ENCODE measurements at places on chromosomes 6 and 20.

DNA sequence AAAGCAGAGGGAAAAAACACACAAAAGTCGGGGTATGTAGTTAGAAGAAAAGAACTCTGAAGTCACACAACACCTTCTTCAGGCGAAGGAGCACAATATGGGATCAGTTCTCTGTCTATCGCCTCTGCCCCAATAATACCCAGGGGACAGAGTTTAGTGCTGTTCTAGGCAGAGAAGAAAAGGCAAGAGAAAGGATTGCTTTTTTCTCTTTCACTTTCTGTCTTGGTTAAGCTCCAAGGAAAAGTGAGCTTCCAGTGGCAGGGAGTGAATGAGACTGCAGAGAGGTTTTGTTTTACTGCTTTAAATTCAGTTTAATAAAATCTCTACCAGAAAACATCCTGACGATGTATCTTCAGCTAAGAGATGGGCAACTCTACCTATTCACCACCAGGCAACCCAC lies 86.6 kb upstream of the STXBP5 start:
- no peak overlapping the region for H3K4me3 ChIP-seq
- H3K27me3 ChIP-seq: no peaks in the 10 kb centered on the region
- H3K36me3 ChIP-seq: no peaks in the 10 kb centered on the region
- no peak overlapping the region for H3K27ac ChIP-seq

GRCh38 chr20:62787321-62787720 lies 9.0 kb upstream of the MRGBP start:
- peaks cover 11% of the 10 kb centered on the region for H3K4me1 ChIP-seq
- H3K36me3 ChIP-seq: no peaks in the 10 kb centered on the region
- no peak overlapping the region for H3K4me3 ChIP-seq

GRCh38 chr6:130843575-130844320 lies 16.5 kb downstream of the SMLR1 start:
- H3K27me3 ChIP-seq: no peaks in the 10 kb centered on the region
- DNase-seq: peak; percentile 47
- H3K36me3 ChIP-seq: no peaks in the 10 kb centered on the region
- H3K4me1 ChIP-seq: no peaks in the 10 kb centered on the region

GRCh38 chr6:141607956-141608355 lies 524.8 kb upstream of the GJE1 start:
- no peaks in the 10 kb centered on the region for H3K4me1 ChIP-seq
- H3K27me3 ChIP-seq: no peaks in the 10 kb centered on the region
- no peak overlapping the region for H3K4me3 ChIP-seq
- H3K36me3 ChIP-seq: no peaks in the 10 kb centered on the region
- no peak for DNase-seq

GRCh38 chr6:121344539-121344938 lies 10.3 kb upstream of the TBC1D32 start:
- no peak overlapping the region for H3K4me3 ChIP-seq
- H3K36me3 ChIP-seq: no peaks in the 10 kb centered on the region
- no peak overlapping the region for H3K27ac ChIP-seq
- peaks cover 4% of the 10 kb centered on the region for H3K27me3 ChIP-seq

GRCh38 chr20:56752274-56752673 lies 123.2 kb downstream of the TFAP2C start:
- no peak overlapping the region for H3K27ac ChIP-seq
- no peak for DNase-seq
- no peak overlapping the region for H3K4me3 ChIP-seq

DNA sequence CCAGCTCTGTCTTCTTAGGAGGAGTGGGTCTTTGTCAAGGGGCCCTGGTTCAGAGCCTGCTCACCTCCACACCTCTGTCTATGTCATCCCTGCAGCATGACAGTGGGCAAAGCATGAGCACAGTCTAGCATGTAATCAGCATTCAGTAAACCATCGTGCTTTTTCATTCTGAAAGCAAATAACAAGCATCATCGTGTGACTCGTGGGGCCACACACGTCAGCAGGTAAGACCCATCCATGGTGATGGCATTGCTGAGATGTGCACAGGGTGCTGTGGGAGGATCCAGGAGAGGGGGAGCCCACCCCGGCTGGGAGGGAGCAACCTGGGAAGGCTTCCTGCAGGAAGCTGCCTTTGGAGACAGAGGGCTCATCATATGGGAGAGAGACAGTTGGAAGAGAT lies 106.7 kb downstream of the TMEM242 start:
- H3K36me3 ChIP-seq: no peaks in the 10 kb centered on the region
- no peaks in the 10 kb centered on the region for H3K4me1 ChIP-seq
- H3K27me3 ChIP-seq: no peaks in the 10 kb centered on the region
- no peak overlapping the region for H3K4me3 ChIP-seq
- H3K27ac ChIP-seq: no peak overlapping the region

DNA sequence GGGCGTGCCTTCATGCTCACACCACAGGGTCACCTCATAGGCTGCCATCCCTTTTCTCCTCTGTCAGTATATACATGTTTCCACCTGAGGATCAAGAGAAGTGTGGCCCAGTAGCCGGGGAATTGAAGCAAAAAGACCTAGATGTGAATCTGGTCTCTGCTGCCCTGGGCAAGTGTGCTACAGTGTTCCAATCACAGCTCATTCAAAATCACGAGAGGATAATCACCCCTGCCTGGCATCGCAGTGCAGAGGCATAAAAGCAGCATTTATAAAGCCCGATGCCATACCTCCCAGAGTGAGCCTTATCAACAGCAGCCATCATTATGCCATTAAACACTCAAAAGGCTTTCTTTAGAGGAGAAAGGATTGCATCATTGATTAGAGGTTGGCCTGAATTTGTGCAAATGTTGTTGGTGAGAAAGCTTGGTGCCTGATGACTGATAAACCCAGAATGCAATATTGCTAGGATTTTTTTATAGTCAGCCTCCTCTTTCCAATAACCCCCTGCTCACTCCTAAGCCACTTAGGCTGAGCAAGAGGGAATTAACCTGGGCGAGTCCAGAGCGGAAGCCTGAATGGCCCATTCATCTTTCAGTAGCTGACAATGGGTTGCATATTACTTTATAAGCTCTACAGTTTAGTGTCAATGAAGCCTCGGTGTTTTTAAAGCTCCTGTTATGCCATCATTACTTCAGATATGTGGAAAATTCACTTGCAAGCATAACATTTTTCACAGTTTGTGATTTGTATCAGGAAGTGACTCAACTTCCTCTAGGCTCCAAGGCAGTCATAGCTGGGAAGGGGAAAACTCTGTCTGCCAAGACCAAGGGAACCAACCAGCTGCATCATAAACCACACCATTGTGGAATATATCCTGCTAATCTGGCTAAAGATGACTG lies 92.5 kb upstream of the NXT1 start:
- H3K27ac ChIP-seq: no peak overlapping the region
- no peak for DNase-seq
- no peak overlapping the region for H3K4me3 ChIP-seq
- no peaks in the 10 kb centered on the region for H3K27me3 ChIP-seq

DNA sequence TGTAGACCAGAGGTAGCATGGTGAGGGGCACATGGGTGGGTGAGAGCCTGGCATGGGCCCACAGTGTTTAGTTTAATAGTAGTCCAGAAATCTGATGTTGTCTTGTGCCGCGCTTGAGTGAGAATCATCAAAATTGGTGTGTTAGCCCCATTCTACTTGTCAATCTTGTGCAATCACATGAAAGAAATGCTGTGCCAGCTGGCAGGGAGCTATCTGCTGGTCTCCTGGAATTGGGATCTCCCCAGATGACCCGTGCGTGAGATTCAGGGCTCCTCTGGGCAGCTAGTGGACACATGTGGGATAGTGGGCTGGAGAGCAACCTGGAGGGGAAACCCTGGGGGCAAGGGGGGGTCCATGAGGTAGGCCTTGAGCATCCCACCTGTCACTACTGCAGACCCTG lies 43.5 kb upstream of the ZFP64 start:
- no peaks in the 10 kb centered on the region for H3K36me3 ChIP-seq
- DNase-seq: no peak
- H3K27ac ChIP-seq: no peak overlapping the region
